ENCODE measurements at places on chromosomes 3 and 15. TPM values are rescaled to one million over a fixed set of nuclear protein-coding genes. Genes with fewer than 3 reads are reported as not detected.
A peak's percentile ranks its signal among the peaks of the same experiment; 100 is the strongest.

- no peak for DNase-seq
Observed at GRCh38 chr15:64580696-64581407, 120.5 kb downstream of the ZNF609 start.

GRCh38 chr3:192869131-192870031, 48.3 kb downstream of the MB21D2 start:
- peak; percentile 41 for DNase-seq

- no peak for DNase-seq
Observed at GRCh38 chr15:45089712-45090373, 24.1 kb downstream of the DUOX2 start.

DNA sequence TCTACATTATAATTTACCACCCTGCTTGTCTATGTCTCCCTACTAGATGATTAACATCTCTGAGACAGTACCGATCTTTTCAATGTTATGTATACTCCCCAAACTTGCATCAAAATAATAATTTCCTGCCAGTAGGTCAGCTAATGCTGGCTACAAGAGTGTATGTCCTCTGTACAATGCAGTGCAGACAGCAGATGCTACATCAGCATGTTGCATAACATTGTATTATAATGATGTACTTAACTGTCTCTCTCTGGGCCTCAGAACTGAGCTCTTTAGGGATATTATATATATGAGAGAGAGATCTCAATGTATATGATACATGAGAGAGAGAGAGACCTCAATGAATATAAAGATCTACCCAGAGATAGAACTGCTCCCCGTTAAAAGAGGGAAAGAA, 456.6 kb downstream of the SHQ1 start:
- DNase-seq = no peak

DNA sequence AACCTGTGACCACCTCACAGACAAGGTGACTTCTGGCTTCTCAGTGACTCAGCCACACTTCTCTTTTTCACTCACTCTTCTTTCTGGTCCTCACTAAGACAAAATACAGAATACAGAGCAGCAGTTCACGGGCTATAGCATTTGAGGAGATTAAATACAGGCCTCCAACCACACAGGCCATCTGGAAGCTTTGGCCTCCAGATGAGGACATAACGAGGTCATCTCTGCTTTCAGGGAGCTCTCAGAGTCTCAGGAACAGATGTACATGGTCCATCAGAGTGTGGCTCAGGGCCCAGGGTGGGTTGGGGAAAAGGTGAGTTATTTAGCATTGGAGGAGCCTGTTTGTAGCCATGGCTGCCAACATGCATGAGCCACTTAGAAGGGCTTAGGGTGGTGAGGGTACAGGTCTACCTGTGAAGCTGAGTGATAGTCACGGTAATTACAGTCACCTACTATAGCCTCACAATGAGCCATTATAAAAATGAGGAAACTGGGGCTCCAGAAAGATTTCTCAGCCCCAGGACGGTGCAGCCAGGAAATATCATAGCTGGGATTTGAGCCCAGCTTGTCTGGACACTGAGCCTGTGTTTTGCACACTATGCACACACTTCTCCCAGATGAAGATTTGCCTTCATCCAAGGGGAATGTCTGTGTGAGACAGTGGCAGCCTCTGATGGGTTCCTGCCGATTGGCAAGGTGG, 159.8 kb upstream of the CTDSPL start:
- DNase-seq = no peak

DNA sequence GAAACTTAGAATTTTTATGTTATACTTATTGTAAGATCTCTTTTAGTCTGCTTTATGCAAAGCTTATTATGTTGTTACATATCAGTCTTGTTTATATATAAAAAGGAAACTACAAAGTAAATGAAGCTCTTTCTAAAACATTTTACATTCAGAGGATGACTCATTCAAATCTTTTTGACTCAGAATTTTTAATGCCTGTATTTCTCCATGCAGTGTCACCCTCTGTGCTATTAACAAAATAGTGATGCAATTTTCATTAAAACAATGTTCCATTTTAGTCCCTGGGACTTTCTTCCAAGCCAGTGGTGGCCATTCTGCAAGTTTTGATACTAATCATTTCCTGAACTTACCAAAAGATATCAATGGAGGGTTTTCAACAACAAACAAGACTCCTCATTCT, 216.1 kb downstream of the NAALADL2 start:
- no peak for DNase-seq

GRCh38 chr3:30741889-30742288, 135.5 kb downstream of the TGFBR2 start:
- no peak for DNase-seq

DNA sequence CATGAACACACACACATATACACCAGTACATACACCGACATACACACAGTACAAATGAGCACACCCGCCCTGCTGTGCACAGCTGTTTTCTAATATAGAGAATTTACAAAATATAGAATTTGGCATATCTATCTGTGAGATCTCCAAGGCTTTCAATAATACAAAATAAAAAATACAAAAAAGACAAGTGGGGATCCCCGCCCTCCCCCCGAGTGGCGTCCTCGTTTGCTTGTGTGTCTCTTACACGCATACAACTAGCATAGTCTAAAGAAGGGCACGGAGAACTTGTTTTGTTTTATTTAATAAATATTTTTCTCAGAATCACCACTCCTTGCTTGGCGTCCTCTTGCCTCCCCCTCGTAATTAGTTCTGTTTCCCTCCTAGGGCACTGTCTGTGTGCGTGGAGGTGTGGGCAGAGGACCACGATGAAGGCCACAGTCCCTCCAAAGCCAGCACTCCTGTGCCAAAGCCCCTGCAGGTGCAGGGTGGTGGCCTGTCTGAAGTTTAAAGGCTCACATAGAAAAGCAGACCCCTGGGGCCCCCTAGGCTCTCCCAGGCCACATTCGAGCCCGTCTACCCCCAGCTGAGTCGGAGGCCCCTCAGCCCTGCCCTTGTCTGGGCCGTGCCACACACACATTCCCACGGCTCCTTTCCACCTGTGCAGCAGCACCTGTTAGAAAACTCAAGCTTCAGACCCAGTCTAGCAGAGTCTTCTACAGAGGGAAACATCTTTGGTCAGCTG, 82.1 kb downstream of the SEC22A start:
- no peak for DNase-seq

DNA sequence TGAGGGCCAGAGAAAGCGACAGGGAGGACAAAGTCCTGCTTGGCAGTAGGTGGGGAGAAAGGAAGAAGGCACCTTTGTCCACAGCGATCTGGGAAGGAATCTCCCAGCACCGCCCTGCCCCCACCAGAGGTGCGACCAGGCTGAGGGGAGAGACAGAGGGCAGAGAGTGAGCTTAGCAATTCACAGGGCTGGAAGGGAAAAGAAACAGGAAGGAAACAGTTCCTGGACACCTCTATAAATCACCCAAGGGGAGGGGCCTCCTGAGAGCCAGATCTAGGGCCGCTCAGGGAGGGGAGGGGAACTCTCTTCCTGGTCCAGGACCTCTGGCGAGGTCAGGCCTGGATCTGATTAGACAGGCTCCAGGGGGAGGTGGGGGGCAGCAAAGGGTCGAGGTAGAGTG, 35.4 kb downstream of the RNU5B-1 start:
- no peak for DNase-seq

The ALDH1A2 gene
- polyA plus RNA-seq = 0.58 TPM

The C15orf39 gene
- 15.4 TPM for polyA plus RNA-seq

The SPTBN5 gene
- polyA plus RNA-seq = 0.12 TPM

The LOXL1 gene
- polyA plus RNA-seq = 6.0 TPM
